Muscle of back (tissue), 13 donors: ENCODE measurements at places on chromosomes 3 and 15.

- DNase-seq = peak; percentile 35
Observed at GRCh38 chr3:64368257-64369020, 143.2 kb upstream of the PRICKLE2 start.

DNA sequence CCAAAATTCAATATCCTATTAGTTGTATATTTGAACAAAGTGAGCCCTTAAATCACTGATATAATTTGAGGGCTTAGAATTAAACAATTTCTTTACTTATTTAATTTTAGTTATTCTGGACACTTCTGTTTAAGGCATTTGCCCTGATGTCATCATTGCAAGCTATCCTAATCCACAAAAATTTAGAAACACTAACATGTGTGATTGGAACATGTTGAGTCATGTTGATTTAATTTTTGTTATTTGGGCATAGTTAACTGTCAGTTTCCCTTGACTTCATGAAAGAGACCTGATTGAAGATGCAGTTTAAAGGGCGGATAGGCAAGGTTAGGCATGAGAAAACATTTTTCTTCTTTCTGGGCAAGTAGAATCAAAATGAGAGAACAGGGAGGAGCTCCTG is 682.6 kb downstream of the ROBO1 start:
- no peak for DNase-seq

DNA sequence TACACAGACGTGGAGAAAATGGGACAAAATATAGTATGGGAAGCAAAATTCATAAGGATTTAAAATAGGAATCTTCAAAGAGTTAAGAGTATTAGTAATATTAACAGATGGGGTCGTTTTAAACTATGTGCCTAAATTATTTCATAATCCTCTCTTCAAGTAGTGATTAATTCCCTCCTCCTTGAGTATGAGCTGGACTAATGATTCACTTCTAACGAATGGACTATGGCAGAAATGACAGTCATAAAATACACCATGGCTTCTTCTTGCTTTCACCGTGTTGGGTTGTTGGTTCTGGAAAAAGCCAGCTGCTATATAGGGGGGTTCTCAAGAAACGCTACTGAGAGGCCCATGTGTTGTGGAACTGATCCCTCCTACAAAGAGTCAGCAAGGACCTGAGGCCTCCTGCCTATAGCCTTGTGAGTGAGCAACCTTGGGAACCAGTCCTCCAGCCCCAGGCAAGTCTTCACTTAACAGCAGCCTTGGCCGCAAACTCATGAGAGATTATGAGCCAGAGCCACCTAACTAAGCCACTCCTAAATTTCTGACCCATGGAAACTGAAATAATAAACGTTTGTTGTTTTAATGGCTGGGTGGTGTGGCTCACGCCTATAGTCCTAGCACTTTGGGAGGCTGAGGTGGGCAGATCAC is 64.8 kb upstream of the ABHD2 start:
- DNase-seq = no peak

GRCh38 chr3:59268170-59268569 is 218.3 kb upstream of the CFAP20DC start:
- DNase-seq = no peak

- DNase-seq = no peak
Observed at GRCh38 chr3:48950051-48950450, 31.4 kb downstream of the ARIH2 start.

DNA sequence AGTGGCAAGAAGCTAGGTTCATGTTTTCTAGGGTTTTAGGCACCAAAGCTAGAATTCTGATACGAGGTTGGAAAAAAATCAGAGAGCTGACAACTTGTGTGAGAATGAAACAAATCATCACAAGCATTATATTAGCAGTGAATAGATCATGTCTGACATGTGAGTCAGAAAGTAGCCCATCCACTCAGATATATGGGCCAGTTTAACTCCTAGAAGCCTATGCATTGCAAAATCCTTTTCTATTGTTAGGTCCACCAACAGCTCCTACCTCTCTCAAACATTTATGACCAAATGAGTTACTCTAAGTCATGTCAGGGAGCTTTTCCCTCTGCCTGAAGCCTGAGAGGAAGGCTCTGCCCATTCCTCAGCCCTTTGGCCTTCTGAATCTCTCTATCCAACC is 44.0 kb downstream of the KBTBD12 start:
- DNase-seq = no peak

- no peak for DNase-seq
Observed at GRCh38 chr3:192848371-192849233, 69.1 kb downstream of the MB21D2 start.

GRCh38 chr3:134374791-134375581 is 739 bp upstream of the AMOTL2 start:
- DNase-seq = no peak

DNA sequence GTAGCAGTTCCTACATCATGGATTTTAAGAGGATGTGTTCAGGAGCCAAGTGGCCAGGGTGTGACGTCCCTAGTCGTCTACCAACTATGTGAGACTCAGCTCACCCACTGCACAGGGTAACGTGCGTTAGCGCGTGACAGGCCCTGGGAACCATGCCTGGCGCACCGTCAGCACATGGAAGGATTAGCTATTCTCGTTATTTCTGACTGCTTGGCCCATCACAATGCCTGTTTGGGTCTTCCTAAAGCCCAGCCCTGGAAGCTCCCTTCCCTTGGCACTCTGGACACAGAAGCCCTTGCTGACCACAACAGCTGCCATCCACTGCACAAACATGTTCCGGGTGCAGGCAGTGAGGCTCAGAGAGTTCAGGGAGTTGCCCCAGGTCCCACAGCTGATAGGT is 91.0 kb upstream of the RPL32 start:
- no peak for DNase-seq

GRCh38 chr15:77516076-77516475 is 95.4 kb downstream of the HMG20A start:
- DNase-seq = no peak

- no peak for DNase-seq
Observed at GRCh38 chr15:74545086-74545485, 4.1 kb downstream of the ARID3B start.

DNA sequence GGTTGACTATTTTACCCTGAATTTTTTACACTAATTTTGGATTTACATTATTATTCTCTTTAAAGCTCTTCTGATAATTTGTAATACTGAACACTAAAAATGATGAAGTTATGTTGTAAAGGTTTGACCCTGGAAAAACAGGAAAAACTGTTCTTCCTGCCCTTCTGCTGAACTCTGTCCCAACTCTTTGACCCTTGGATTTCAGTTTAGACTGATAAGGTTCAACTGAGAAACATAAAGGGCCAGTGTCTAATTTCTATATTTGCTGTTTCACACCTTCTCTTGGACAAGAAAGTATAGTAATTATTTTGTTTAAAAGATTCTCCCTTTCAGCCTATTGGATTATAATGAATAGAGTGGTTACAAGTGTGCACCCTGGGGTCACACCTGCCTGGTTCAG is 12.8 kb upstream of the TMOD3 start:
- no peak for DNase-seq

DNA sequence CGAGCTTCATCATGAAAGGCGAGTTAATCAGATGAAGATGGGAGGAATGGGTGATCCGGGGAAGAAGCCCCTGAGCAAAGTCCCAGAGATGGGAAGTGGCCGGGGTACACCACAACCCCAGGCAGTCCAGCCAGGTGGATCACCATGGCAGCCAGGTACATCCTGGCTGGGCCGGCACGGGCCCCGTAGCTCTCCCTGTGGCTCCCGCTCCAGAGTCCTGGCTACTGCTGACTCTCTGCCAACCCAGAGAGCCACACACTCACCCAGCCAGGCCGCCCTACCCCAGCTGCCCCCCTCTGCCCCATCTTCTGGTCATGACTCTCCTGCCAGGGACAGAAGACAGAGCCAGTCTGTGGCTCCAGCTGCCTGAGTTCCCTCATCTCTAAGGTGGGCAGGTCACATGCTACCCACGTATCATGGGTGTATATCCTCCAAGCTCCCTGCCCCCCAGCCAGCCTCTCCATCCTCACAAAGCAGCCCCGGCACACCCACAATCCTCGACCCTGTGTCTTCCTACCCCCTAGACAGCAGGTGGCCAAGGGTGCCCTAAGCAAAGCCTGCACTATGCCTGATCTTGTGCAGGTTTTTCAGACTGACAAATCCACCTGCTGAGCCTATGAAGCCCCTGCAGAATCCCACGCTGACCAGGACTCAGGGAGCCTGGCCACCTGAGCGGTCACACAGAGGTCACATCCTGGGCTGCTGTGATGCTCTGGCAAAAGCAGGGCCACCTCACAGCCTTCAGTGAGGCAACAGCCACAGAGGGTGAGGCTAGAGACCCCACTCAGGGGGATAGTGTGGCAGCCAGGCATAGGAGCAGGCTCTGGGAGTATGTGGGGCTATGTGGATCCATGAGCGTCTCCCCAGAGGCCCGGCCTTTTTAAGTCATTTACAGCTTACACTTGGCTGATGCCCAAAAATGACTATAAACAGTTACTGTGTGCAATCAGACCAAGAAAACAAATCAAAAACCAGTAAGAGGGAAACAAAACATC is 13.2 kb downstream of the XXYLT1 start:
- DNase-seq = no peak

GRCh38 chr15:36160351-36160750 is 419.1 kb upstream of the CDIN1 start:
- no peak for DNase-seq

GRCh38 chr3:169509780-169510692 is 153.5 kb downstream of the MECOM start:
- no peak for DNase-seq

DNA sequence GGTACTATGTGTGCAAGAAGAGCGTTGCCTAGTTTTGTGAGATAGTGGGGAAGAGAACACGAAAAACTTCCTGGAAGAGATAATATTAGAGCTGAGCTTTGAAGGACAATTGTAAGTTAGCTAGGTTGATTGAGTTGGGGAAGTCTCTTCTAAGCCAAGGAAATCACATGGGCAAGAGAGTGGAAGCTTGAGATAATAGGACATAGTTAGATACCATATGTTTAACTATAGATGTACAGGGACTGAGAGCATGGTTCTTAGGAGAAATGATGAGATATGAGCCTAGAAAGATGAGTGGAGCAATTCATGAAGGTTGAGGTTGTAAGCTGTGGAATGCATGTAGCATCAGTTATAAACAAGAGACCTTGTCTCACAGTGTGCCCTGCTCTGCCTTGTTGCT is 30.1 kb upstream of the AQP9 start:
- DNase-seq = no peak

DNA sequence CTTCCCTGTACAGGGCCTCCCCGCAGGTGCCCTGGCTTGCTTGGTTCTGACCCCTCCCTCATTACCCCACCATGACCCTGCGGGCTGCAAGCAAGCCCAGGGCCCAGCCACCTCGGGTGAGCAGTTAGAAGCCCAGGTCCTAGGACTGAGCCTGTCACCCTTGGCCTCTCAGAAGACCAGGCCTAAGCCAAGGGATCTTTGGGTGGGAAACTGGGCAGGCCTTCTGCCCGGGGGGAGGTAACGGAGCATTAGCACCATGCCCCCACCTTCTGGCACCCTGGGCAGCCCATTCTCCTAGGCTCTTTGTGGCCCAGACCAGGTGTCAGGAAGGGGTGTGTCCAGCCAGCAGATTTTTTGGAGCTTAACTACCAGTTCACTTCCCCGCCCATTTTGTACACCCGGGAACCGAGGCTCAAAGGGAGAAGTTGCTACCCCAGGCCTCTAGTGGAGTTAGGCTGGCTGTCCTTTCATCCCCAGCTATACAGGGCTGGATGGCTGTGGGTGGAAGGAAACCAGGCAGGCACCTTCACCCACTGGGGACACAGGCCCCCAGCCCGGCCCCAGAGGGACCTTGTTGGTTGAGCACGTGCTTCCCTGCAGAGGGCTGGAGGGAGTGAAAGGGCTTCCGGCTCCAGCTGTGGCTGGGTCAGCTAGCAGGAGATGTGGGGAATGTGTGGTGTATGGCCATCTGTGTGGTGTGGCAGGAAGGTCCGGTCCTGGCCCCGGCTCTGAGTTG is 1.4 kb downstream of the CSK start:
- no peak for DNase-seq

GRCh38 chr15:80474224-80475215 is 70.3 kb downstream of the ARNT2 start:
- DNase-seq = no peak

GRCh38 chr3:4551051-4551711 is 58.0 kb downstream of the ITPR1 start:
- DNase-seq = no peak

DNA sequence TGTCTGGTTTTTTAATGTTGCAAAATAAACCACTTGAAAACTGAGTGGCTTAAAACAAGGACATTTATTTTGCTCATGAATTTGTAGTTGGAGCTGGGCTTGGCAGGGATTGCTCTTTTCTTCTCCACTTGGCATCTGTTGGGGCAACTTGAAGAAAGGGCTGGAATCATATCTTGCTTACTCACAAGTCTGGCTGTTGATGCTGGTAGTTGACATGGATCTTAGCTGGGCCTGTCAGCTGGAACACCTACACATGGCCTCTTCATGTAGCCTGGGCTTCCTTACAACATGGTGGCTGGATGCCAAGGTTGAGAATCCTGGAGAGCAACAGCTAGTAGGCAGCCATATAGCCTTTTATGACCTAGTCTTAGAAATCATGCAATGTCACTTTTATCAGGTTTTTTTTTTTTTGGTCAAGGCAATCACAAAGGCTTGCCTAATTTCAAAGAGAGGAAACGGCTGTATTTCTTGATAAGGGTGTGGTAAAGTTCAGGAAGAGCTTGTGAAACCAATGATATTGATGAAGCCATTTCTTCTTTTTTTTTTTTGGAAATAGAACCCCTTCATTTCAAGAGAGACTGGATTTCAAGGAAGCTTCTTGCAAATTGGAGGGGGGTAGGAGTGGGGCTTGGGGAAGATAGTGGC is 262.1 kb downstream of the IL20RB start:
- no peak for DNase-seq

DNA sequence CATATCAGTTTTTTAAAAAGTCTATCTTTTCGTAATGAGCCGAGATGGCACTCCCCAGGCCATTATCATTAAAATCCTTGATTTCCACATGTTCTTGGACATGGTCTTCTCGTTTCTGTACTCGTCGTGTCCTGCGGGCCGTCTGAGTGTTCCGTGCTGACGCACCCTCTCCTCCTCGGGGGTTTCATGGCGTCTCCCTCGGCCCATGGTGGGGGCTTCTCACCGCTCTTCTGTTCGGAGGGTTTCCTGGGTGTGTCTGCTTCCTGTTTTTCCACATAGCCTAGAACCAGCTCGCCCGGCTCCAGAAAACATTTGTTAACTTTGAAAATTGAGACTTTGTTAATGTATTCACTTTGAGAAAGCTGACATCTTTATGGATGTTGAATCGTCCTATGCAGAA is 92.7 kb downstream of the VGLL4 start:
- no peak for DNase-seq

- DNase-seq = no peak
Observed at GRCh38 chr3:10508619-10509260, 3.4 kb upstream of the ATP2B2 start.
